Left ventricle myocardium superior (tissue), 1 donor: ENCODE measurements at places on chromosomes 2 and 18. TPM values are rescaled to one million over a fixed set of nuclear protein-coding genes. Genes with fewer than 3 reads are reported as not detected.

Gene PSMA8
- total RNA-seq: 0.20 TPM

DNA sequence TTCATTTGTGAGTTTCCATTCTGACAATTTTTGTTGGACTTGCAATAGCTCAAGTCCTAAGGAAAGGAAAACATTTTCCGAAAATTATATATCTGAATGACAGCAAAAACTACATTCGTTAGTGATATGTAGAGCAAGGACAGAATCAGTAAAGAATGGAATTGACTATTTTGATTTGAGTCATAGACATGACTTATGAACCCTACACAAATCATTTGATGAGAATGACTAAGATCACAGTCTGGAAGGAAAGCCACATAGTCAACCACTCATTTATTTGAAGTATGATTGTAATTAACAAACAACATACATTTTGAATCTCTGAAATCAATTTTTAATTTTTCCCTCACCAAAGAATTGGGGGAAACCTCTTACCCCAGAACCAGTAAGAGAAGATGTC, 231.6 kb upstream of the CRIM1 start:
- no peak for DNase-seq

GRCh38 chr2:46246790-46247189, 50.4 kb upstream of the EPAS1 start:
- no peak for DNase-seq

Gene GRP
- not detected for total RNA-seq

- DNase-seq: no peak
Observed at GRCh38 chr18:46338205-46338604, 234.0 kb downstream of the HAUS1 start.

GRCh38 chr2:235070063-235070706, 118.4 kb downstream of the SH3BP4 start:
- no peak for DNase-seq

DNA sequence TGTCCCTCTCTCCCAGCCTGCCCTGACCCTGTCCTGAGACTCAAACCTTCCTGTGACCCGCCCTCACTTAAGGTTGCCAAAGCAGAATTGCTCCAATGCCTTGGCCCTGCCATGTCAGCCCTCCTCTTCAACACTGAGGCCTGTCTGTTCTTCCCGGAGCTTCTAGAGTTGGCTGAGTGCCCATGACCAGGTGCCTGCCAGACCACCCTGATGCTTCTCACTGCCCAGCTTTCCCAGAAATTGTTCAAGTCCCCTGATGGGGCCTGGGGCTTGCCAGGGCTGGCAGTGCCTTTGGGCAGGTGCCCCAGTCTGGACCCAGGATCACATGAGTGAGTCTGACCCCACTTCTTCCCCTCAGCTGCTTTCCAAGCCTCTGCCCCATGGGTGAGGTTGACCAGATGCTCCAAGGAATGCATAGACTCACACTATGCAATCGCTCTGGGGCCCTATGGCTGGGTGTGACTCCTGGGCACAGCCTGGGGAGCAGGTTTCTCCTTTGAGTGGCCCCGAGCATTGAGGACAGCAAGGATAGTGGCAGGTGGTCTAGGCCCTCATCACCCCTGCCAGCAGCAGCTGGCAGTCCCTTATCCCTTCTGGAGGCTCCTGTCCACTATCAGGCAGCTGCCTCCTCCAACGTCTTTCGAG, 3.1 kb upstream of the INPP5D start:
- DNase-seq: no peak

GRCh38 chr18:5317186-5317585, 21.7 kb upstream of the ZBTB14 start:
- DNase-seq: no peak
